ENCODE measurements at places on chromosomes 1 and 21. TPM values are rescaled to one million over a fixed set of nuclear protein-coding genes. Genes with fewer than 3 reads are reported as not detected.

Gene PADI4
- total RNA-seq: not detected

Gene LRRC53
- not detected for total RNA-seq

Gene RPTN
- total RNA-seq: not detected

DNA sequence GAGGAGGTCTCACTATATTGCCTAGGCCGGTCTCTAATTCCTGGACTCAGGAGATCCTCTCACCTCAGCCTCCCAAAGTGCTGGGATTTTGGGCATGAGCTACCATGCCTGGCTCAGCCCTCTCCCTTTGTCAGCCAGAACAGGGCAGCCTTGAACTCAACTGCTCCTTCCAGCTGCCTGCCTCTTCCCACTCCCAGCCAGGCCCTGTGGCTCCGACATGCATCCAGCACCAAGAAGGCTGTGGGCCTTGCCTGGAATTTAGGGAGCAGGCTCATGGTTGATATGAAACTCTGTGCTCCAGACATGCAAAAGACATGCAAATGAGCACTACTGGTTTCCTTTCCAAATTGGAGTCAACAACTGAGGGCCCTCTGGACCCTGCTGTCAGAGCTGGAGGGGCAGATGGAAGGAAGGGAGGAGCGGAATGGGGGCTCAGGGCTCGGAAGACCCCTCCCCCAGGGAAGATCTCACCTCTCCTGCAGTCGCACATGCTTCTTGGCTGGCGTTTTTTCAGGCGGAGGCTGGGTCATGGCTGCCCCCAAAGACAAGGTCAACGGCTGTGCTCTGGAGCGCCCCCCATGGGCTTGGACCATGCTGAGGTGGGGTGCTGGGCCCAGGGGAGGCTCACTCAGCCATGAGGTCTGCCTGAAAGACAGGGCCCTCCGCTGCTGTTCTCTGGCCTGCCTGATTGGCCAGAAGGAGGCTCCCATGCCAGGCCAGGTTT is 1.4 kb downstream of the PTPN7 start:
- no peak overlapping the region for H3K27ac ChIP-seq
- peaks cover 5% of the 10 kb centered on the region for H3K27me3 ChIP-seq
- peaks cover 28% of the 10 kb centered on the region for H3K4me1 ChIP-seq
- H3K4me3 ChIP-seq: no peak overlapping the region

GRCh38 chr1:88961647-88962275 is 30.7 kb downstream of the KYAT3 start:
- peaks cover 6% of the 10 kb centered on the region for H3K4me1 ChIP-seq
- H3K4me3 ChIP-seq: no peak overlapping the region
- DNase-seq: no peak
- peaks cover 25% of the 10 kb centered on the region for H3K36me3 ChIP-seq

GRCh38 chr1:200493344-200493743 is 83.5 kb upstream of the ZNF281 start:
- H3K27ac ChIP-seq: no peak overlapping the region
- no peaks in the 10 kb centered on the region for H3K36me3 ChIP-seq
- H3K27me3 ChIP-seq: no peaks in the 10 kb centered on the region
- peaks cover 12% of the 10 kb centered on the region for H3K4me1 ChIP-seq

All from endothelial cell (in vitro differentiated cells).